NCI-H1048 (cell line): ENCODE measurements at places on chromosomes 1 and 21.

GRCh38 chr1:203291201-203292096 is 13.9 kb upstream of the BTG2 start:
- no peak for DNase-seq

DNA sequence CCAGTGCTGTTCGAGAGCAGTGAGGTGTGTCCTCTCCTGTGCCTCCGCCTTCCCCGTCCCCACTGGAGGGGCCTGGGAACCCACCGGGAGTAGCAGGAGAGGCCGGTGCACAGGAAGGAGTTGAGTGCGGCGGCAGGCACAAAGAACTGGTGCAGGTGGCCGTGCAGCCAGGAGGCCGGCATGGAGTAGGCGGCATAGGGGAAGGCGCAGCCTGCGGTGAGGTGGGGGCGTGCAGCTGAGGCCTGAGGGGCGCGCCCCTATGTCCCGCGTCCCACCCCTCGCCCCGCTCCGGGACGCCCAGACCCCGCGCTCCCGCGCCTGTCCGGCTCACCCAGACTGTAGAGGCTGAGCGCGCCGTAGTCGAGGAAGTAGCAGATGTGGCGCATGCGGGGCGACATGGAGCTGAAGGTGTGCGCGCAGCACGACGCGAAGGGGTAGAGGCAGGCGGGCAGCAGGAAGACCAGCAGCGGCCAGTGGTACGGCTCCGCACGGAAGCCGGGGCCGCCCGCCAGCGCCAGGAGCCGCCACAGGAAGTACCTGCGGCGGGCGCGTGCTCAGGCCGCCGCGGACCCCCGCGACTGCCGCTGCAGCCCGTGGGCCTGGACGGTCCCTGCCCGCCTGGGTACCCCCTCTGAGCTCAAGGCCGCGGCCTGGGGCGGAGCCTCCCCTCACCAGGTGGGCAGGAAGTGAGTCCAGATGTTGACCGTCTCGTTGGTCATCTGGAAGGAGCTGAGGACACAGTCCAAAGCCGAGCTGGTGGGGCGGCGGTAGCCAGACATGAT is 2.2 kb downstream of the PAQR6 start:
- DNase-seq, result no peak

- no peak for DNase-seq
Measured at GRCh38 chr1:34186741-34187494, 10.2 kb downstream of the C1orf94 start.

- no peak for DNase-seq
Measured at GRCh38 chr1:66873111-66873510, 51.5 kb downstream of the DNAI4 start.

GRCh38 chr1:53644909-53645689 is 93.9 kb downstream of the GLIS1 start:
- no peak for DNase-seq

DNA sequence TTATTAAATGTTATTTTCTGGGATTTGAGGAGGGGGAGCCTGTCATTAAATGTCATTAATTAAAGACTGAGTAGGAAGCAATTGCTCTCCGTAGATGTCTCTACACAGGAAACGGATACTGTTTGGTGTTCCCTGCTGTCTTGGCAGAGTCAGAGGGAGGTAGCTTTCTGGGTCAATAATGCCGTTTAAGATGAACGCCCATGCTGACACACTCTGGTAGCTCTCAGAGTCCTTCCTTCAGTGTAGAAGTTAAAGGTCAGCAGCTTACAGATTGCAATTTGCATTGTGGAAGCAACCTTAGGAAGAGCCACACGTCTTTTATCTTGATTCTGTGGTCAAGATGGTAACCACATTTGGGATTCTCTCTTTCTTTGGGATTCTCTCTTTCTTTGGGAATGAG is 257.5 kb downstream of the KIF26B start:
- no peak for DNase-seq

GRCh38 chr1:3411806-3412205 is 42.7 kb upstream of the ARHGEF16 start:
- DNase-seq, result no peak

- DNase-seq, result no peak
Measured at GRCh38 chr1:4033713-4034112, 133.6 kb upstream of the C1orf174 start.

- DNase-seq, result no peak
Measured at GRCh38 chr1:199020904-199021303, 382.1 kb downstream of the PTPRC start.

GRCh38 chr1:44084998-44085675 is 33.5 kb upstream of the KLF17 start:
- no peak for DNase-seq

- DNase-seq, result no peak
Measured at GRCh38 chr1:34975771-34976170, 9.4 kb downstream of the TMEM35B start.

DNA sequence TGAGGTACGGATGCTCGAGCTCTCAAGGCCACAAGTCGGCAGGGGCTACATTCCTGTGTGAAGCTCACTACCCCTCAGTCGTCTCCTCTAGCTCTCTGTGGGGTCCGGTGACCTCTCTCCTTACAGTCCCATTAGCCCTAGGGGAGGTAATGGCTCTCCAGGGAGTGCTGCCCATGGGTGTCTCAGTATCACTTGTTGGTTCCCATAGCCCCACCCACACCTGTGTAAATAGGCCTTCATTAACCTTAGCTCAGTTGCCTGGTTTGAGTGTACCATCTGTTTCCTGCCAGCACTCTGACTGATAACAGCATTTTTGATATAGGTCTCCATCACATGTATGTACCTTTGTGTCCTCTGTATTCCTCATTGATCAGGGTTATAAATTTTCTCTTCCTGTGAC is 133.2 kb upstream of the KCNJ15 start:
- DNase-seq, result no peak

DNA sequence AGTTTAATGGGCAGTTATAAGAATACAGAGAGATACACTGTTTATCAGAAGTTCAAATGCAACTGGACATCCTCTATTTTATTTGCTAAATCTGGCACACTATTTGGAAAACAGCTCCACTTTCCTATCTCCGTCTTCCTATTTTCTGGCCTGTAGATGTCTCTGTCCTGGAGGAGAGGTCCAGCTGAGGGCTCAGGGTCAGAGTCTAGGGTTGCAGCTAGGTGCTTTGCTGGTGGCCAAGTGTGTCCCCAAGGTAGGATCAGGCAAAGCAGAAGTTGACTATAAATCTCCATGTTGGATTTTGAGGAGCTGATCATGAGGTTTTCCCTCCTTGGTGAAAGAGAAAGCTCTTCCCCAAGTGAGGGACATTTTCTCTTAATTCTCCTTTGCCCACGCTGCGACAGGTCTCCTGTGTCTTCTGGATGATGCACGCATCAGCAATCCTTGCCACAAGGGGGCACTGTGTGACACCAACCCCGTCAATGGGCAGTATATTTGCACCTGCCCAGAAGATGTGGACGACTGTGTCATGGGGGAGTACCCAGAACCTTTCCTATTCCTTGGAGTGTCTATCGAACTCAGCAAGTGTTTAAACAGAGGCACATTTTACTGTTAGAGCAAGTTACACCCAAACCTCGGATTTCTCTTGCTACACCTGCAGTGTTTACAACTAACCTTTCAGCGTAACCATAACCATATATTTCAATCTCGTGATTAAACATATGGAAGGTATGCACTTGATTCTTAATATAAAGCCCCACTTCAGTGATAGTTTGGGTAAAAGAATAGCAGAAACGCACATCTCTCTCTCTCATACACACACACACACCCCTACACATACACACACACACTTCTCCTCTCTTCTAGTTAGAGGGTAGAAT is 10.2 kb downstream of the ADAM30 start:
- peak; percentile 48 for DNase-seq

GRCh38 chr1:95650631-95651030 is 416.6 kb downstream of the RWDD3 start:
- DNase-seq, result no peak

DNA sequence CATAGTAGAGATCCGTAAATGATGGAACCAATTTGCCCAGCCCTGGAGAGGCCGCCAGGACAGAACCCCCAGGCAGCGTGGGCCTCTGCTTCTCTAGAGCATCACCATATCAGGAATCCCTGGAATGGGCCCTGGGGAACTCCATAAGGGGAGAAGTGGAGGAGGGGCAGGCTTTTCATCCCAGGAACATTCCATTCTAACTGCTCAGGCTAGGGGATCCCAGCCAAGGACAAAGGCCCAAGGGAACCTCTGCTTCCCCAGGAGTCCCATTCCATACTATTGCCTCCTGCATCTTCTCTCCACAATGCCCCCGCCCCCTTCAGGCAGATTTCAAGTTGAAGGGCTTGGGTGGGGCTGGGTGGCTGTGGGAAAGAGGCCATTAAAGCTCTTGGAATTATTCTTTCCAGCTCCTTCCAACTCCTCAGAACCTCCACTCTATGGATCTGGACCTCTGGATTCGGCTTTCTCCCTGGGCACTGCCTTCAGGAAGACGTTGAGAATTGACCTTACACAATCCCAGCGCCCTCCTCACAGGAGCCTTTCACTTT is 6.0 kb downstream of the TRNP1 start:
- DNase-seq, result no peak

- no peak for DNase-seq
Measured at GRCh38 chr21:34946916-34947534, 102.1 kb downstream of the RUNX1 start.

DNA sequence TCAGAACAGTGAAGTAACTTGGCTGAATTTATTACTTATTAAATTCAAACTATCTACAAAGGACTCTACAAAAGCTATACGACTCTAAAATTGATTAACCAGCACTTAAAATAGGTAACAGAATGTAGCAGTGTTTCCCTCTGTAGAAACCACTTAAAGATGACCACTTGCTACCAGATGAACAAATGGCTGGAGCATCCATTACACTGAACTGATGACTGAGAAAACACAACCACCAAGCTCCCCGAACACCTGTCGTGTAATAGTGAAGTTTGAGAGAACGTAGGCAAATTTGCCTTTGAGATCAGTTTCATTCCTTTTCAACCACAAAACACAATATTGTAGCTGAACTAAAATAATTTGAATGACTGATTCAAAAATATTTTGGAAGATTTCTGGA is 226.7 kb downstream of the KCNT2 start:
- no peak for DNase-seq

DNA sequence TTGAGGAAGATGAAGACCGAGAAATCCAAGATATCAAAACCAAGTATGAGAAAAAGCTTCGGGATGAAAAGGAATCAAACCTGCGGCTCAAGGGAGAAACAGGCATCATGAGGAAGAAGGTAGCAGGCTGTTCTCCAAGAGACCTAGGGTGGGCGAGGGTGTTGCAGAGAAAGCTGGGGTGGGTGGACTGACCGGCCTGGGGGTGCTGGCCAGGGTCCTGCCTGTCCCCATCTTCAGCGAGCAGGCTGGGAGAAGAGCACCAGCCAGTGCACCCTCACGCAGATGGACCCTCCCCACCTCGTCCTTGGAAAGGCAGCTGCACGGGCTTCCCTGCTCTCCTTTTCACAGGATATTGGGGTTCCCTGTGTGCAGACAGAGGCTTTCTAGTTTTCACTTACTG is 46.9 kb upstream of the TMEM125 start:
- no peak for DNase-seq

DNA sequence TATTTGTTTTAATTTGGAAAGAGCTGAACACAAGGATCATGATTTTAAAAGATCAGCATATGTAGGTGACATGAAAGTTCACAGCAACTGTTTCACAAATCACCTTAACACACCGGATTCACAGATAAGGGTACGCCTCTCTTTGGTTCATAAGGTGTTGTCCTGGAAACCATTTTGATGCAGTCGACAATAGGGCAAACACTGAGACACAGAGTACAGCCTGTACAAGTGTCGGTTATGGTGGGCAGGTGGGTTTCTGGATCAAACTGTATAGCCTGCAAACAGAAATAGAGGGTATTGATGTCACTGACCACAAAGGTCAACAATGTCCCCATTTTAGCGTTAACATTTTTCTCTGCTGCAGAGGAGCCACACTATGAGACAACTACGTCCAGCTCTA is 357.3 kb downstream of the PTBP2 start:
- no peak for DNase-seq

DNA sequence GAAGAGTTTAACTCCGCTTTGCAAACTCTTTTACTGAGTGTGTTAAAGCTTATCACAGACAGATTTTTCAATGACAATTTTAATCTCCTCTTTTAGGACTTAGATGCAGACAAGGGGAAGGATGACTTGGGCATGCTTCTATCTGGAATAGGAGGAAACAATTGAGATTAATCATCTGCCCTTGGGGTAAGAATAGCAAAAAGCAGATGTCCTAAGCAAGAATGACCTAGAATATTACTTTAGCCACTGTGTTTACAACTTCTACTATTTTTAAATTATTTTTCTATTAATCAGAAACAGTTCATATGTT is 569.0 kb upstream of the ADGRL2 start:
- DNase-seq, result no peak

DNA sequence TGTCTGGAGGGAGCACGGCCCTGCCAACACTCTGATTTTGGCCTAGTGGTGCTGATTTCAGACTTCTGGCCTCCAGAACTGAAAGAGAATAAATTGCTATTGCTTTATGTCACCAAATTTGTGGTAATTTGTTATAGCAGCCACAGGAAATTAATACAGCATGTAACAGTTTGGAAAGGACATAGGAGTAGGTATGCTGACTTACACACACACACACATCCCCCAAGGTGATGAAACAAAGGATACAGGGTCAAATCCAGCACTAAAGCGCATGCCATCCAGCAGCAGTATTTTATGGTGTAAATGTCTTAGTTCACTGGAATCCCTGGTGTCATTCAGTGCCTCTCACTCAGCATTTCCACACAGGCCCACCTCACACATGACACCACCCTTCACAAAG is 72.2 kb upstream of the MAN1A2 start:
- DNase-seq, result no peak

DNA sequence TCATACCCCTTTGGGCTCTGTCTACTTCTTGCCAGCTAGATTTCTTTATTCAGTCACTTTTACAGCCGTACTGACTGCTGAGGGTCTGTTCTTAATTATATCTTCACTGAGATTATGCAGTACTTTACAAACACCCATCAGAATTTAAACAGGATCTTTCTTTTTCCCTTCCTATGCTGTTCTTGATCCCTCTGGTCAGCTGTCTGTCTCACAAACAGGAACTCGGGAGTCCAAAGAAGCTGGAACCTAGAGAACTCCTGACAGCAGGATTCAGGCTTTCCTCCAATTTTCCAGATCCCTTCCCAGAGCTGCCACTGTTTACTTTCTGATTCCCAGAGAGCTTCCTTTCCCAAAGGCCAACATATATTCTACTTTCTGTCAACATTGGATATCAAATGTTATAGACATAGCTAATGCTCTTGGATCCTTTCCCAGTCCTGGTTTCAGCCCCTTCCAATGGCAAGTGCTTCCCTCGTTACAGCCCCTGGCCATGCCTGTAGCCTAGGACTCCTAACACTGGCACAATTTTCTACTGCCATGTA is 59.5 kb downstream of the ATP2B4 start:
- no peak for DNase-seq

DNA sequence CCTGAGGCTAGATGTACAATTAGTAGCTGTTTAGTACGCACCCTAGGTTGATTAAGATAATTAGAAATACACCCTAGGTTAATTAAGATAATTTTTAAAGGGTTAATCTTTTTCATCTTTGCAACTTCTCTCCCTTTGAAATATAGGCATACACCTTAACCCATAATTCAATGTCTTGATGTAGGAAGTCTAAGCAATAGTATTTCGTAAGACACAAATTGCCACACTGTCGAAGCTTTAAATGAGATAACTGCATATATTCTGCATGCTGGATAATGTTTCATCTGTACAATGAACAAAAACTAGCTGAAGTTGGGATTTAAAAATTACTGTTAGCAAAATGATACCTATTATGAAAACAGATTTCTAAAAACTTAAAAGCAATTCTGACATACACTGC is 122.9 kb downstream of the EVI5 start:
- no peak for DNase-seq

- DNase-seq, result no peak
Measured at GRCh38 chr1:59161136-59161535, 135.8 kb upstream of the FGGY start.
